Cortex of kidney (tissue), 1 donor: ENCODE measurements at places on chromosomes 1 and 21.

DNA sequence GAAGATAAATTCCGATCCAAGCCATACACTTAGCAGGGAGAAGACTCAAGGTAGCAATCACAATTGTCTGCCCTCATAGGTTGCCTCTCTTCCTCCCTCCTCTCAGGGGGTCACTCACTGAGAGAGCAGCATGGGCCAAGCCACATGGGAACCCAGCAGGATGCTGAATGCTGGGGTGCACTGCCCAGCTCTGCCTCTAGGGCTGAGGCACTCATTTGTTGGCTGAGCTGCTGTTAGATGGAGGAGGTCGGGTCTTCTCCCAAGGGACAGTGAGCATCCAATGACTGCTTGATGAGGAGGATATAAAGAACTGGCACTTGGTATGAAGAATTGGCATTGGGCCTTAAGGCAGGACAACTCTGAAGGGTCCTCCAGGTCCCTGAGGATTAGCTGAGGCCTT, 418.8 kb downstream of the SIPA1L2 start:
- no peak for DNase-seq

DNA sequence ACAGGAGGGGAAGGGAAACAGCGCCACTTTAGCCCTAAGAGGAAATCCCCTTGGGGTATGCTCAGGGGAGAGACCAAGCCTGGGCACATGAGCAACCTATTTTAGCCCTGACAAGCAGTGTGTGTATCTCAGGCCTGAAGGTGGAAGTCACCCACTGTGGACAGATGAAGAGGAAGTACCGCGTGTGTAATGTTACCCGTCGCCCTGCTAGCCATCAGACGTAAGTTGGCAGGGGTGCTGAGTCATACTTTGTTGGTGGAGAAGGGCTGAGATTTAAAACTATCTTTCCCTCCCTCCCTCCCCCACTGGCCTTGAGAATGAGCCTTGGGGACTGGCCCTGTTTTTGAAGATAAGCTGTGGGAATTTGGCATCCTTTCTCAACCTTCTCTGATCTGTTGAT, 11.2 kb downstream of the AGO1 start:
- DNase-seq, result no peak

- no peak for DNase-seq
Measured at GRCh38 chr1:107946794-107947193, 18.2 kb downstream of the VAV3 start.

DNA sequence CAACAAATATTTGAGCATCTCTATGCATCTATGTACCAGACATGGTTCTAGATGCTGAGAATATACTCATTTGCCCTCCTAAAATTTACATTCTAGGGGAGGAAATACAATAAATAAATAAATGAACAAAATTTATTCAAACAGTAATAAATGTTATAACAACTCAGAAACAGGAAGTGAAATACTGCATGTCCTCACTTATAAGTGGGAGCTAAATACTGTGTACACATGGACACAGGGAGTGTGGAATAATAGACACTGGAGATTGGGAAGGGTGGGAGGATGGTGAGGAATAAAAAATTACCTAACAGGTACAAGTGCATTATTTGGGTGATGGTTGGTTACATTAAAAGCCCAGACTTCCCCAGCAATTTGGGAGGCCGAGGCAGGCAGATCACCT, 4.3 kb downstream of the COA7 start:
- no peak for DNase-seq

DNA sequence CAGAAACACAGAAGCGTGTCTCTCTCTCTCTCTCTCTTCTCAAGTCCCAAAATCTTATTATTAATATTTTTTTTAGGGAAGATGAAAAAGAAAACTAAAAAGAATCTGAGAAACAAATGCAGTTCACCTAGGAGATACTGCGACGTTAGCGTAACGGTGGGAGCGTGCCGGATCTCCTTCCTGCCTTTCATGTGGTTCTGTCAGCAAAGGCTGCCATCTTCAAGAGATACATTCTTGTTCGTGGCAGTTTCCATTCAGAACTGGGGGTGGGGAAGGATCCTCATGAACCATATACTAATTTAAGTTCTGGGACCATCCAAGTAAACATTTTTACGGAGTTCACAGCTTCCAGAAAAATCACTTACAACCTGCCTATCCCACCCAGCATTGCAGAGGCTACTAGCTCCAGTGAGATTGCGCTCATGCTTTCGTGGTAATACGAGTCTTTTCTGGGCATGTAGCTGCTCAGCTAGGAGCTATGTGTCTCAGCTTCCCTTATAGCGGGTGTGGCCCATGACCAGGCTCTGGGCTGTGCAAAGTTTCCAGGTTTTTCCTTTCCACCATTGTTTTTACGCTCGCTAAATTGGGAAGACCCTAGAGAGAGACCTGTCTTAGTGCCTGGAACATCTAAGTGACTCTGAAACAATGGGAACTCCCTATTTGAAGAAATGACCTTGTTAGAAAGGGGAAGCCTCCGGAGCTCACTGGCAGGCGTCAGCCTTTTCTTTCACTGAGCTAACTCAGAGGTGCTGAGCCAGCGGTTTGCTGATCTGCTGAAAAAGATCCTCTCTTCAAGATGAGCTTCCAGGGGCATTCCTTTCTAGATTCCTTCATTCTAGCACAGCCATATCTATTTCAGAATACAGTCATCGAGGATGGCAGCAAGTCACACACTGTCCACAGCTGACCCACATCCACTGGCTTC, 17.3 kb downstream of the SLAMF1 start:
- DNase-seq, result no peak

DNA sequence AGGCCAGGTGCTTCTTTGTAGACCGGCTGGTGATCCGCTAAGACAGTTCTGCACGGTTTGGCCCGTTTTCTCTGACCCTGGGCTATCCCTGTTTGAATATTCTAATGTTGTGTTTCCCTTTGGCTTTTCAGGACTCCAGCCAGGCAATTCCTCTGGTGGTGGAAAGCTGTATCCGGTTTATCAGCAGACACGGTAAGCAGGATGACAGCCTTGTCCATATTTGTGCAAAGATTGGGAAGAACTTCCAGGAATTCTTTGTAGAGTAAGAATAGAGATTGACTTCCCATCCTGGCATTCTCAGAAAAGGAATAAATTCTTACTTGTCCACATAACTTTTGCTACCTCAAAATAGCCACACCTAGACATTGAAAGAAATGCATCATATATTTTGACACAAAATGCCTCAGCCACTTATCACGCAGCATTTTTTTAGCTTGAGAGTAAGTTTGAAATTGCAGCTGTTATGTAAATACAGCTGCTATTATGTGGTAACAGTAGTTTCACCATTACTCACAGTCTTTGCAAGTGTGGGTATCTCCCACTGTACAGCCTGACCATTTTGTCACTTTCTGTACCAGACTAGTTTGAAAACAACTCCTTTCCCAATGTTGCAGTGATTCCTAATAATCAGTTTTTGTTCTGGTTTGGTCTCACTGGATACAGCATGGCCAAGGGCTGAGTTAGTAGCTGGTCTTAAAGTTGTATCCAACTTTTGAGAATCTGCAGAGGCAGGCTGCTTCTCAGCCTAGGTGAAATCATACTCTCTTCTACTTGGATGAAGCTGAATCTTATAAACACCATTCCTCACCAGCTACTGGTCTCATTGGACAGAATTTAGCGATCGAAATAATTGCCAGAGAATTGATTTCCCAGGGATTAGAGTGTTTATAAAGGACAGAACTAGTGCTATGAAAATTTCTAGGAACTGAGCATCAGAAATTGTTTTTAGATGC, 40.0 kb upstream of the IKBKE start:
- no peak for DNase-seq

DNA sequence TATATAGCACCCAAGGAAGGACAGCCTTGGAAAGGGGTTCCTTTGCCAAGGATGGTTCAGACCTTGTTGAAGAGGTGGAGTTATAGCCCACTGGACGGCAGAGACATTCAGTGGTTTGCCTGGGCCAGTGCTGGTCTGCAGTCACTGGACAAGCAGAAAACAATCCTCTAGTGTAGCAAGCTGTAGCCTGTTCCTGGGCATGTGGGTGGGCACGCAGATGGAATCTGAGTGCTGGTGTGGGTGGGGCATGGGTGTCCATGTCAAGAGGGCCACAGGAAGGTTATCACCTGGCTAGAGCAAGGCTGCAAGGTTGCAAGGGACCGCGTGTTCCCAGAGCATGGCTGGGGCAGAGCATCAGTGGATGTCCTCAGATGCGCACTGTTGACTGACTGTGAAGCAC, 244.7 kb downstream of the PTPRU start:
- no peak for DNase-seq
